ENCODE measurements at places on chromosomes 13 and 19. TPM values are rescaled to one million over a fixed set of nuclear protein-coding genes. Genes with fewer than 3 reads are reported as not detected.

Gene SIGLEC8
- total RNA-seq, result not detected

DNA sequence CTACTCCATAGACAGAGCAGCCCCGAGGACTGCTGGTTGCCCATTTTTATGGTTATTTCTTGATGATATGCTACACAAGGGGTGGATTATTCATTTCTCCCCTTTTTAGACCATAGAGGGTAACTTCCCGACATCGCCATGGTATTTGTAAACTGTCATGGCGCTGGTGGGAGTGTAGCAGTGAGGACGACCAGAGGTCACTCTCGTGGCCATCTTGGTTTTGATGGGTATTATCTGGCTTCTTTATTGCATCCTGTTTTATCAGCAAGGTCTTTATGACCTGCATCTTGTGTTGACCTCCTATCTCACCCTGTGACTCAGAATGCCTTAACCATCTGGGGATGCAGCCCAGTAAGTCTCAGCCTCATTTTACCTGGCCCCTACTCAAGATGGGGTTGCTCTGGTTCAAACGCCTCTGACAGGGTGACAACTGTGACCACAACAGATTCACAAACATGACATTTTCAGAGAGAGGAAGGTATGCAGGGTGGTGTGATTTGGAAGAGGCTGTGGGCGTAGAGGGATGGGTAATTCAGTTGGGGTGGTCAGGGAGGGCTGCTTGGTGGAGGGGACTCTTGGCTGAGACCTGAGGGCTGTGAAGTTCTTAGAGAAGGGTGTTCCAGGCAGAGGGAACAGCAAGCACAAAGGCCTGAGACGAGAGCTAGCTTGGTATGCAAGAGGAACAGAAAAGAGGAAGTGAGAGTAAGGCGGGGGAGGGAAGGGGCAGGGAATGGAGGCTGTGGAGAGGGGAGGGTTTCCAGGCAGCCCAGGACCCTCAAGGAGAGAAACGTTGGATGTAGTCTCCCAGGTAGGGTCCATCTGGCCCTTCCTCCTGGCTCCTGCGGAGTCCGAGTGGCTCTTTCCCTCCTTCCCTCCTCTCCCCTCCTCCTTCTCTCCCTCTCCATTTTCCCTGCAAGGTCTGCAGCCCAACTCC is 23.5 kb downstream of the FAM187B start:
- no peaks in the 10 kb centered on the region for H3K36me3 ChIP-seq
- no peaks in the 10 kb centered on the region for H3K27me3 ChIP-seq
- no peak for DNase-seq
- peaks cover 12% of the 10 kb centered on the region for H3K4me1 ChIP-seq

DNA sequence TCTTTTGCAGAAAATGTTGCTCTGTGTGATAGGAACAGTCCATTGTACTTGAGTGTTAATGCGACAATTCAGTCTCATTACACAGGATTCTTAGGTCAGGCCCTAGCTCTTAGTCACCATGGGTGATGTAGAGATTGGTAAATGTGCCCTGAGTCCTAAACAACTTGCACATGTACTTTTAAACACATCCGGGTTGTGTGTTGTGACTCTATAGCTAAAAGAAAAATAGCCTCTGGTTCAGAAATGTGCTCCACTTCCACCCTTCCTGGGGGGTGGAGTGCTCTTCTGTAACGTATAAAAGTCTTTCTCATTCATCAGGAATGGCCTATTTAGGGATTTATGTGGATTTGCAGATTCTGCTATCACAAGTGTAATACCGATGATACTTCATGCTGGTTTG is 5.2 kb downstream of the SPATA13 start:
- H3K4me1 ChIP-seq, result peaks cover 26% of the 10 kb centered on the region
- H3K36me3 ChIP-seq, result no peaks in the 10 kb centered on the region
- H3K27ac ChIP-seq, result no peak overlapping the region
- H3K4me3 ChIP-seq, result no peak overlapping the region
- peaks cover 17% of the 10 kb centered on the region for H3K27me3 ChIP-seq

DNA sequence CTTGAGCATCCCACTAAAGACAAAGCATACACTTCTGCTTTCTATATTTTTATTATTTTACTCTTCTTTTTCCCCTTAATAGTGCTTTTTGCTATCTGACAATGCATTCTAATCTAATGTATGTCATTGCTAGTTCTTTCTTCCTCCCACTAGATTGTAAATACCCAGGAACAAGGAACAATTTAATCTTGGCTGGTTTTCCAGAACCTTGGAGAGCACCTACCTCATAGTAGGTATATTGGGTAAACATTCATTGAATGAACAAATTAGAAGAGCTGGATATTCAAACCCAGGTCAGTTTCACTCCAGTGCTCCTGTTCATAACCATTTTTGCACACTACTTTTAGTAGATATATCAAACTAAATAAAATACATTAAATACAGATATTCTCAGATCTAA is 1617.6 kb upstream of the SLC10A2 start:
- DNase-seq, result peak; percentile 14
- no peaks in the 10 kb centered on the region for H3K4me1 ChIP-seq
- no peak overlapping the region for H3K27ac ChIP-seq
- no peaks in the 10 kb centered on the region for H3K27me3 ChIP-seq
- H3K36me3 ChIP-seq, result no peaks in the 10 kb centered on the region
- no peak overlapping the region for H3K4me3 ChIP-seq

- H3K27me3 ChIP-seq, result no peaks in the 10 kb centered on the region
- H3K27ac ChIP-seq, result no peak overlapping the region
- H3K4me3 ChIP-seq, result no peak overlapping the region
- no peak for DNase-seq
Measured at GRCh38 chr13:37485756-37486155, 112.8 kb downstream of the POSTN start.

- DNase-seq, result peak; percentile 3
- H3K4me1 ChIP-seq, result no peaks in the 10 kb centered on the region
- H3K4me3 ChIP-seq, result no peak overlapping the region
- H3K27me3 ChIP-seq, result no peaks in the 10 kb centered on the region
Measured at GRCh38 chr13:37211487-37211886, 106.0 kb upstream of the CSNK1A1L start.

- no peaks in the 10 kb centered on the region for H3K4me1 ChIP-seq
- H3K36me3 ChIP-seq, result no peaks in the 10 kb centered on the region
- H3K27me3 ChIP-seq, result no peaks in the 10 kb centered on the region
- no peak overlapping the region for H3K4me3 ChIP-seq
Measured at GRCh38 chr19:16068696-16069259, 7.5 kb upstream of the TPM4 start.

Gene ICAM1
- 0.40 TPM for total RNA-seq

DNA sequence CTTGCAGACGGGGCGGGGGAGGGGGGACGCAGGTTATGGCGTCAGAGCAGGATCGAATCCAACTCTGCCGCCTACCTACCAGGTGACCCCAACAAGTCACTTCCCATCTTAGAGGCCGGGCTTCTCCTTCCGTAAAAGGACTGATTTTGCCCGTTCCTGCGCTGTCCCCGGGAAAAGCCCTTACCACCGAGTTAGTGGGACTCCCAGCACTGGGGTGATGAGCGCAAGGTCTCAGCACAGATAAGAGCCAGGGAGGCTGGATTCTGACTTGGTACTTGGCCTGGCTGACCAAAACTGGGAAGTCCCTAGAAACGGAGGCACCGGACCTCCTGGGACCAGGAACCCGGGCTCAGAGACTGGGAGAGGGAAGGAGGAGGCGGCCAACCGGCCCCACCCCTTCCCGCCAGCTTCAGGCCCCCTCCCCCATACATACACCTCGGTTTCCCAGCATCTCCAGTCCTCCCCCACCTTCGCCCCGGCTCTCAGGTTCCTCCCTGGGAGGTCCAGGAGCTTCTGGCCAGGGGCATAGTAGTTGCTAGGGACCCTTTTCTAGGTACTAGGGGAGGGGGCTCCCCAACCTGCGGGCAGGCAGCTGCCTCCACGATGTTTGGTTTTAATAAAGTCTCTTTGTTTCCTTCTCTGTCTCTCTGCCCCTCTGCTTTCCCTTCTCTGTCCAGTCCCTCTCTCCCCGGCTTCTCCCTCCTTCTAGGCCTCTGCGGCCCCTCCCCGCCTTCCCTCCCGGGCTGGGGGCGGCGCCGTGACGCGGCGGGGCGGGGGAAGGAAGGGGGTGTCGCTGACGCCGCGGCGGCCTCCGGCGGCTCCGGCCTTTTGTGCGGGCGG is at the start of gene GRAMD1A:
GRAMD1A (plus strand) TSS at position 826 of the 840 bp plus-strand sequence. CDS start 156 bp downstream, outside the sequence.
- no peaks in the 10 kb centered on the region for H3K27me3 ChIP-seq
- no peaks in the 10 kb centered on the region for H3K36me3 ChIP-seq
- peaks cover 12% of the 10 kb centered on the region for H3K4me1 ChIP-seq
- peak; percentile 94 for DNase-seq
- H3K4me3 ChIP-seq, result peak within 1 kb of the TSS; percentile 86
- H3K27ac ChIP-seq, result peak within 1 kb of the TSS; percentile 94

Gene OR1M1
- not detected for total RNA-seq

DNA sequence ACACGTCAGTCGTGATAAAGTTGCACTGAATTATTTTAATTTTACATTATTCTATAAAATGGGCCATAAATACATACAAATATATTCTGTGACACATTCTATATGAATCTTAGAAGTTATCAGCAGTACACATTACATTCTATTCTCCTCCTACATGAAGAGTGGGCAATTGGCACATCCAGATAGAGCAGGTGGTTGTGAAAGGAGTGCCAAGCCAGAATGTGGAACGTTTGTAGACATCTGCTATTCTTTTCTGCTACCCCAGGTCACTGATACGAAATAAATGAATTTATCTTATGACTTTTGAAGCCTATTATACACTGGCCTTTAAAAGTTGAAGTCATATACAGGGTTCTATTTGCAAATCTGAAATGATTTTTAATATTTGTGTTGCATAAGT is 373.2 kb downstream of the PCDH17 start:
- DNase-seq, result no peak
- H3K27ac ChIP-seq, result no peak overlapping the region
- H3K4me3 ChIP-seq, result no peak overlapping the region
- H3K4me1 ChIP-seq, result no peaks in the 10 kb centered on the region
- no peaks in the 10 kb centered on the region for H3K27me3 ChIP-seq

DNA sequence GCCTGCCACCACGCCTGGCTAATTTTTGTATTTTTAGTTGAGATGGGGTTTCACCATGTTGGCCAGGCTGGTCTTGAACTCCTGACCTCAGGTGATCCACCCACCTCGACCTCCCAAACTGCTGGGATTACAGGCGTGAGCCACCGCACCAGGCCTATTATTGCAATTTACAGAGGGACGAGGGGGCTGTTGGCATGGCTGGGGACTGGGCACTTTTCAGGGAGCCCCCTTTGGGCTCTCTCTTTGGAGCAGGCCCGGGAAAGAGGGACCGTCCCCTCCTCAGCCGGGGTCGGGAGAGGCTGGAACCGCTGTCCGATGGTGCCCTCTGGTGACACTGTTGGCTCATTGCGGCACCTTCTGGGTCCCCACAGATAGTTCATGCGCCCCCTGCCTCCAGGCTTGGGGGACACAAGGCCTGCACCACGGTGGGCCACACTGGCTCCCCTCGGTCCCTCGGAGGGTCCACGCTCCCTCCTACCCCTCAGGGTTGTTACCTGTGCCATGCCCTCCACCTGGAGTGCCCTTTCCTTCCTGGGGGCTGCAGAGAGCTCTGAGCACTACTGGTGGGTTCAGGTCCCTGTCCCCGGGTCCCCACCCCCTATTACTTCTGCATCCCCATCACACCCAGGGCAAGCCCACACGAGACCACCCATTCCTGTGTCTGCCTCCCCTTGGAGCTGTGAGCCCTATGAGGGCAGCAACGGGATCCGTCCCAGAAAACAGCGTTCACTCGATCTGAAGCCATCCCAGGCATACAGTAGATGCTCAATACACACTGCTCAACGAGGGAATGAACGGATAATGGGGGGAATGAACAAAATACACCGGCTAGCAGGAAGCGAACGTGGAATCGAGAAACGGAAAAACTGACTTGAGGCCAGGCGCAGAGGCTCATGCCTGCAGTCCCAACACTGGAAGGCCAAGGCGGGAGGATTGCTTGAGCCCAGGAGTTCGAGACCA is 12.5 kb downstream of the FEM1A start:
- H3K27me3 ChIP-seq, result no peaks in the 10 kb centered on the region
- H3K27ac ChIP-seq, result no peak overlapping the region
- DNase-seq, result peak; percentile 93
- no peaks in the 10 kb centered on the region for H3K4me1 ChIP-seq

Gene FAM83E
- total RNA-seq, result 2.6 TPM

Gene NLRP4
- total RNA-seq, result not detected

- H3K36me3 ChIP-seq, result no peaks in the 10 kb centered on the region
- DNase-seq, result no peak
- no peaks in the 10 kb centered on the region for H3K4me1 ChIP-seq
- H3K27ac ChIP-seq, result no peak overlapping the region
Measured at GRCh38 chr19:18055967-18056366, 30.8 kb downstream of the IL12RB1 start.

- no peak overlapping the region for H3K4me3 ChIP-seq
- no peaks in the 10 kb centered on the region for H3K27me3 ChIP-seq
- no peak overlapping the region for H3K27ac ChIP-seq
- H3K36me3 ChIP-seq, result no peaks in the 10 kb centered on the region
- DNase-seq, result no peak
- H3K4me1 ChIP-seq, result no peaks in the 10 kb centered on the region
Measured at GRCh38 chr19:317710-318508, 26.7 kb downstream of the MIER2 start.

Gene CA11
- total RNA-seq, result 49.8 TPM

- H3K27ac ChIP-seq, result no peak overlapping the region
- peak overlapping the region; percentile 14 for H3K4me3 ChIP-seq
- no peak for DNase-seq
- H3K4me1 ChIP-seq, result peaks cover 13% of the 10 kb centered on the region
Measured at GRCh38 chr19:18101268-18101667, 3.7 kb downstream of the MAST3 start.

Gene SUPT20H
- 64.5 TPM for total RNA-seq

GRCh38 chr13:90770334-90770733 is 577.2 kb upstream of the MIR17HG start:
- no peak overlapping the region for H3K27ac ChIP-seq
- H3K4me1 ChIP-seq, result peaks cover 38% of the 10 kb centered on the region
- no peaks in the 10 kb centered on the region for H3K27me3 ChIP-seq
- H3K4me3 ChIP-seq, result no peak overlapping the region

GRCh38 chr13:71828564-71828963 is 38.4 kb downstream of the DACH1 start:
- no peaks in the 10 kb centered on the region for H3K36me3 ChIP-seq
- H3K4me3 ChIP-seq, result no peak overlapping the region
- H3K27me3 ChIP-seq, result no peaks in the 10 kb centered on the region
- no peak for DNase-seq
- no peak overlapping the region for H3K27ac ChIP-seq

Measured in neural progenitor cell (in vitro differentiated cells).